ENCODE measurements at places on chromosomes 5 and 9.
A peak's percentile ranks its signal among the peaks of the same experiment; 100 is the strongest.

DNA sequence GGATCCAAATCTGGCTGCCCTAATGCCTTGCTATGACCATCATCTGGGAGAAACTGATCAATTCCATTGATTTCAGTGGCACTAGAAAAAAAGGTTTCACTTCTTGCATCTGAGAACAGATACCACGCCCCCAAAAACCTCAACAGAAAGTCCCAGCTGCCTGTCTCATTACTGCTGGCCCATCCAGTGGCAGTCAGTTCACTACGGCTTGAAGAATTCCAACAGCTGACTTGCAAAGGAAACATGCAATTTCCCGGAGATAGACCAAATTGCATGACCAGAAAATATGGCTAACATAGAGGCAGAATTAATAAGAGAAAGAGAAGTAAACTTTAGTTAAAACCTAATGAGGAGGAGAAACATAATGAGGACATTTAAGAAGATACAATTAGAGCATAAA is 48.6 kb downstream of the UGCG start:
- DNase-seq, result no peak

DNA sequence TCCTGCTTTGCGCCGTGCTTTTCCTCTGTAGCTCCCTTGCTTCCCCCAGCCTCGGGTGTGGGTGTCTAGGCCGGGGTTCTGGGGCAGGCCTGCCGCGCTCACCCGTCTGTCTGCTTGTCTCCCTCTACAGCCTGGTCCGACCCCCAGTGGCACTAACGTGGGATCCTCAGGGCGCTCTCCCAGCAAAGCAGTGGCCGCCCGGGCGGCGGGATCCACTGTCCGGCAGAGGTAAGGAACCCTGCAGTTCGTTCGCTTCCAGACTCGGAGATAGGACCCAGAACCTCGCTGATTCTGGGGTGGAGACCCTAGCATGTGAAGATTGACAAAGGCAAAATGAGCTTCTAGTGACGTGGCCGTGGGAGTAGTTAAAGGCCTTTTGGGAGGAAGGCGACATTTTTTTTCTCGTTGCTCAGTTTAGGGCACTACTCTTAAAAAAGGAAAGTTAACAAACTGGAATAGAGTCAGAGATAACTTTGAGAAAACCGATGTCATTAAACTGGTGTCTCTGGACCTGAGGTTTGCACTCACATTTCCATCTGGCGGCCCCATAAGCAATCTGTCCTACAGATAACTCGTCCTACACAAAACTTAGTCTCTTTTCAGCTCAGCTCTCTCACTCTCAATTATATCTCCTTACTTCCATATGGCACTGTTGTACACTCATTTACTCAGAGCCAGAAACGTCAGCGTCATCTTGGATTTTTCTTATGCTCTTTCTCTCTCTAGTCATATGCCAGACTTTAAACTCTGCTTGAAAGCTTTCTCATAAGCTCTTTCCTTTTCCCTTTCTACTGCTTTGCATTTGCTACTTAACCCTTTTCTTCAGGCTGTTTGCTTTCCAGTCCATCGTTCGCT is 561 bp downstream of the SEC61B start:
- peak; percentile 13 for DNase-seq

- no peak for DNase-seq
Observed at GRCh38 chr5:114360357-114360756, 1.5 kb upstream of the KCNN2 start.

- DNase-seq, result no peak
Observed at GRCh38 chr5:180533845-180534244, 39.7 kb downstream of the CNOT6 start.

- no peak for DNase-seq
Observed at GRCh38 chr5:66494437-66494836, 101.8 kb upstream of the MAST4 start.

DNA sequence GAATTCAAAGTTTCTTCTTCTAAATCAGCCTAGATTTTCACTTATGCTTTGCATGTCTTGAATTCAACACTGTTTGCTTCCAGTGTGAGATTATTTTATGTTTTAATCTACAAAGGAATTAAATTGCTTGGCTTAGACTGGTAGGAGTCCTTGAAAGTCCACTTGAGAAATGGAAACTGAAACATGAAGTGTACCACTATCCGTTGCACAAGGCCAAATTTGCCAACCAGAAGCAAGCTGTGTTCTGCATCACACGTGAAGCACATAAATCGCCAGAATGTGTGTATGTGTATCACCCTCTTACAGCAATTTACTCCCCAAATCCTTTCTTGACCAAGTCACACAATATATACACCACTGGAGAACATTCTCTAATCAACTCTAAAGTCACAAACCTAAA is 10.3 kb downstream of the SEMA6A start:
- no peak for DNase-seq

- DNase-seq, result no peak
Observed at GRCh38 chr9:124688238-124688904, 82.7 kb downstream of the NR6A1 start.

DNA sequence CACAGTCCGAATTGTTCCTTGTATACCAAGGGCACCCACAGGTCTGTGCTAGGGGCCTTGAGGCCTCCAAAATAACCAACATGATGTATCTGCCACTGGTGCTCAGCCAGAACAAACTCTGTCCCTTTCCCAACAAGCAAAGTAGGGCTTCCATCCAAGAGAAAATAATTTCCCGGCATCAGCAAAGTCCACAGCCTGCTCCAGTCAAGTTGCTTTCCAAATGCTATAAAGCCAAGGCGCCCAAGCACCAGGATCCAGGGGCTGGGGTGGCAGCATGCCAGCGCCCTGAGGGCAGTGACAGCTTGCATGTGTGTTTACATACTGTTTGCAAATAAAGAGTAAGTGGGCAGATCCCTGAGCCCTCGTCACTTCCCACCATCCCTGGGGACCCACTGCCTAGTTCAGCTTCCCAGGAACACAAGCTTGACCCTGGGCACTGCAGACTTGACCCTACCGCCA is 155.9 kb downstream of the ERCC6L2 start:
- peak; percentile 24 for DNase-seq

- DNase-seq, result peak; percentile 75
Observed at GRCh38 chr5:58458743-58459145, 1.1 kb downstream of the PLK2 start.

- DNase-seq, result no peak
Observed at GRCh38 chr9:69768716-69769115, 8.9 kb upstream of the PTAR1 start.

GRCh38 chr5:145467446-145467845 is 367.7 kb downstream of the PRELID2 start:
- no peak for DNase-seq

DNA sequence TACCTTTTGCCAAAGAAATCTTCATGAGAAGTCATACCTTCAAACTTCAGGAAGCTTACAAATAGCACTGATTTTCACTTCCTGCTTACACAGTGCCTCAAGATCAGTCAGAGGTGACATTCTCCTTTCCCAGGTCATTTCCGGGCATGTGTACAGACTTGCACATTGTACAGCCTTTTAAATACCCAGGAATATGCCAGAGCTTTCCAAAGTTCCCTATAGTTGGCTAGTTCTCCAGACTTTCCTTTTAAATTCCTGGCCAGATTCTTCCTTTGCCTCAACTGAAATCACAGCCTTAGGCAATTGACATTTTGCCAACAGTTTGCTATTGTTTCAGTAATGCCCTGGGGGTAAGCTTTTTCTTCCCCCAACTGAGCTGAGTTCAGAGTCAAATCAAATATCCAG is 47.2 kb downstream of the RFX3 start:
- DNase-seq, result peak; percentile 96
